ENCODE measurements at places on chromosomes 4 and X. TPM values are rescaled to one million over a fixed set of nuclear protein-coding genes. Genes with fewer than 3 reads are reported as not detected.

GRCh38 chrX:77446029-77446585 is 1.1 kb upstream of the FGF16 start:
- H3K36me3 ChIP-seq: no peaks in the 10 kb centered on the region
- no peak overlapping the region for H3K4me3 ChIP-seq
- no peak overlapping the region for H3K27ac ChIP-seq

- no peaks in the 10 kb centered on the region for H3K4me1 ChIP-seq
- H3K27ac ChIP-seq: no peak overlapping the region
- no peaks in the 10 kb centered on the region for H3K36me3 ChIP-seq
- H3K27me3 ChIP-seq: no peaks in the 10 kb centered on the region
- no peak for DNase-seq
Measured at GRCh38 chr4:110982486-110982885, 359.6 kb upstream of the PITX2 start.

DNA sequence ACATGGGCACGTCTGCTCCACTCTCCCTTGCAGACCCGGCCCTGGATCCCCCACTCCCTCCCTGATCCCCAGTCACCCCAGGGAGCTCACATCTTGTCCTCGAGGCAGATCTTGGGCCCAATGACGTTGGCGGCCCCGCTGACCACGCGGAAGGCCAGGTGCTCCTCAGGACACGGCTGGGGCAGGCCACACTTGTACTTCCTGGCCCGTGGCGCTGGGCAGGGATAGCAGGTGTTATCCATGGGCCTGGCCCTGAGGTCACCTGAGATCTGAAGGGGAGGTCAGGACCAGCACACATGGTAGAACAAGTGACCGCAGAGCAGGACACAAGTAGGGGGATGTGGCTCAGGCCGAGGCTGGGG is 7.7 kb downstream of the FAM3A start:
- H3K36me3 ChIP-seq: no peaks in the 10 kb centered on the region
- H3K27ac ChIP-seq: no peak overlapping the region
- DNase-seq: no peak
- no peaks in the 10 kb centered on the region for H3K27me3 ChIP-seq
- H3K4me1 ChIP-seq: no peaks in the 10 kb centered on the region

- H3K36me3 ChIP-seq: no peaks in the 10 kb centered on the region
- peak within 1 kb of the TSS; percentile 83 for H3K27ac ChIP-seq
- H3K4me1 ChIP-seq: peaks cover 23% of the 10 kb centered on the region
- no peaks in the 10 kb centered on the region for H3K27me3 ChIP-seq
- peak; percentile 99 for DNase-seq
Measured at GRCh38 chr4:185142912-185143600, at the start of gene SLC25A4. SLC25A4 (plus strand) TSS chr4:185143266; CDS start chr4:185143373, 107 bp downstream.

Gene RTL3
- polyA plus RNA-seq: 0.64 TPM

Gene TMSB15A
- 17.2 TPM for polyA plus RNA-seq

All from SK-N-SH (cell line).